Left lobe of liver (tissue), 2 donors: ENCODE measurements at places on chromosomes 11 and 22. TPM values are rescaled to one million over a fixed set of nuclear protein-coding genes. Genes with fewer than 3 reads are reported as not detected.

DNA sequence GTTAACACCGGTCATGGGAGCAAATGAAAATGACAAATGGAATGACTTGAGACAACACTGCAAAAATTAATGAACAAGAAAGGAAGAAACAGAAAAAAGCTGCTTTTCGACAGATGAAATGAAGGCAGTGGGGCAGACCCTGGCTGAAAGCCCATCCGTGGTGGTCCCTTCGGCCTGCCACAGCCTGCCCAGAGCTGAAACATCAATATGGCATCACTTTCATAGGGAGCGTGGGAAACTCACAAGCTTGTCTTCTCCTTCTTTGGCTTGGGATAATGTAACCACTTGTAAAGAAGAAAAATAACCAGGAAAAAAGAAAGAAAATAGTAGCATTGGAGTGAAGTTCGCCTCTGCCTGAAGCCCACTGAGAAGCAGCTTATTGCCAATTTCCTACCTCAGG, 78.8 kb downstream of the CTTN start:
- no peak for DNase-seq

DNA sequence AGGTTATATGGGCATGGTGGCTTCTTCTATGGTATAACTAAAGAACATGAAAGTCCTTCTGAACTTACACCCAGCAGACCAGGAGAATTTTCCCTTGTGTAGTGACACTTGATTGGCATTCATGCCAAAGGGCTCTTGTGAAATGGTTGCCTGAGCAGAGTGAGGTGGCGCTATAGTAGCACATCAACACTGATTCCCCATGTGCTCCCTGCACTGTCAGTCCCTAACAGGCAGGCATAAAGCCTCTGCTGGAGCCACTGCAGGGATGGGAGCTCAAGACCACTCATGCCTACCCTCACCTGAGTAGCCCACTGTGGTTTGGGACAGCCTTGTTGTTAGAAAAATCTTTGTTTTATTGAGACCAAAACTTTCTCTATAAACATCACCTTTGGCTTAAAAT, 92.6 kb upstream of the LIN7C start:
- no peak for DNase-seq

GRCh38 chr11:113048820-113049768, 87.9 kb downstream of the NCAM1 start:
- no peak for DNase-seq

DNA sequence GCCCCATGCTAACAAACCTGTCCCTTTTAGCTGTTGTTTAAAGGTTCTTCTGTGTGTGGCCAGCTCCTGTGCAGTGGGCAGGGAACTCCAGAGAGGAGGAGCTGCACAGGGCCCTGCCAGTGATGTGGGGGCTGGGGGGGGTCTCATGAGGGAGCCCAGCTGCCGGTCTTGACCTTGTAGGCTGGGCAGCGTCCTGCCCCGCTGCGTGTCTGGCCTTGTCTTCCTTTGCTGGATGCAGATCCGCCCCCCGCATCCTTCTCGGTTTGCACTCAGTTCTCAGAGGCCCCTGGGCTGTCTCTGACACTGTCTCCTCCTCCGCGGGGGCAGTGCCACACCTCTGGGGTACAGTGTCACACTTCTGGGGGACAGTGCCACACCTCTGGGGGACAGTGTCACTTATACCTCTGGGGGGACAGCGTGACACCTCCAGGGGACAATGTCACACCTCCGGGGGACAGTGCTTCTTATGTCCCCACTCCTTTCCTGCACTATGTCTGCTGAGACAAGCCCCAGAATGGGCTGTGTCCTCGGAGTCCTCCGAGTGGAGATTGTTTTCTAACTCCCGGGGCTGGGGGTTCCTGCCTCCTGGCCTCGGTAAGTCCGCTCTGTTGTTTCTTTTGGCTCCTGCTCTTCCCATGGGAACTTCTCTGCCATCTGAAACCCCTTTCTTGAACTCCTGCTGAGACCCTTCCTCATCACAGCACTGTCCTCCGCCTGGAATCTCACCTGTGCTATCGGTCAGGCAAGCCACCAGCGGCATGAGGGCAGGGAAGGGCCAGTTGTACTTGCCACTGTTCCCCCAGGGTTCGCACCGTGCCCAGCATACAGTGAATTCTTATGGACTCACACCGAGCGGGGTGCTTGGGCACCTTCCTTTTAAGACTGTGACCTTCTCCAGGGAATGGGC, 788.3 kb downstream of the TBC1D22A start:
- peak; percentile 29 for DNase-seq

DNA sequence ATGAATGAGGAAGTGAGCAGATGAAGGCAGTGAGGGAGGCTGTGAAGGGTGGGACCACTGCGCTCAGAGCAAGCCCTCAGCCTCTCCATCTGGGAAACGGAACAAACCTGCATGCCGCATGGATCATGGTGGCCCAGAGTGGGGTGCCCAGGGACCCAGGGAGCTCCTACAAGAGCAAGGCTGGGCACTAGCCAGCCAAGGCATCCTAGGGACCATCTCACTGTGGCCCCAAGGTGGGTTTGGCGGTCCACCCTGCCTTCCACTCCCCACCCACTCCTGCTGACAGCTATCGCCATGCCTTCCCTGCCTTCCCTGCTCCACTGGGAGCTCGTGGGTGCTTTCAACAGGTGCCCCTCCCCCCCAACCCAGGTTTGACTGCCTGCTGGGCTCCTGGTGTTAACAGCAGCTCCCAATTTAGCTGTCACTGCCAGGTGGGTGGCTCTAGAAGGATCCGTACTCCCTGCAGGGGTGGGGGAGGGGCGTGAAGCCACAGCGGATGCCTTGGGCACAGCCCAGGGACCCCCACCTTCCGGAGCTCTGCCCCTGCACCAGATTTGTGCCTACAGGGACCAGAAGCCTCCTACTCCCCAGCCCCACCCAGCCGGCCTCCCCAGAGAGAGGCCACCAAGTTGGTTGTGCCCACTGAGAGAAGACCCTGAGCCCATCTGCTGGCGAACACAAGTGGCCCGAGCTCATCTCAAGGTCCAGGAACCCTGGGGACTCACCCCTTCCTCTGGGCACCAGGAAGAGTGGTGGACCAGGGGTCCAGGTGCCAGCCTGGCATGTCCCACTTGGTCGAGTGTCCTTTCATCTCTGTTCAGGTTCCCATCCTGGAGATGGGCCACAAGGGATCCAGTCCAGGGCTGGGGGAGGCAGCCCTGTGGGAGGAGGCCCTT, 29.7 kb upstream of the PRODH start:
- no peak for DNase-seq

- peak; percentile 65 for DNase-seq
Observed at GRCh38 chr11:60951904-60952741, at the start of gene SLC15A3. Gene SLC15A3 (minus strand): TSS chr11:60952176. CDS start chr11:60951551, 625 bp downstream.

DNA sequence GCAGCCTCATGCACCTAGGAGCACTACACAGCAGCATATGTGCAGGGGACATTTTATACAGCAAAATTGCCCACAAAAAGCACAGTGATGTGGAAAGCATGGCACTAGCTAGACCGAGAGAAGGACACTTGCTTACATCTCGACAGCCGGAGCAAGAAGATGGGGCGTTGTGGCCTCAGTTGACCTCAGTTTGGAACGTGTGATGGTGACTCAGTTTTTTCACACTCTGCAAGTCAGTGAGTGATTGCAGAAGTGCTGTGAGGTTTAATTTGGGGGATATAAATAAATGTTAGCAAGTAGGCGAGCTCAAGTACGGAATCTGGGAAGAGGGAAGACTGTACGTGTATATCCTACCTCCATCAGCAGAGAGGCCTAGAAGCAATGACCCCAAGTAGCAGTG, 23.3 kb downstream of the LRP5 start:
- no peak for DNase-seq

Gene PGA5
- total RNA-seq = 0.18 TPM

DNA sequence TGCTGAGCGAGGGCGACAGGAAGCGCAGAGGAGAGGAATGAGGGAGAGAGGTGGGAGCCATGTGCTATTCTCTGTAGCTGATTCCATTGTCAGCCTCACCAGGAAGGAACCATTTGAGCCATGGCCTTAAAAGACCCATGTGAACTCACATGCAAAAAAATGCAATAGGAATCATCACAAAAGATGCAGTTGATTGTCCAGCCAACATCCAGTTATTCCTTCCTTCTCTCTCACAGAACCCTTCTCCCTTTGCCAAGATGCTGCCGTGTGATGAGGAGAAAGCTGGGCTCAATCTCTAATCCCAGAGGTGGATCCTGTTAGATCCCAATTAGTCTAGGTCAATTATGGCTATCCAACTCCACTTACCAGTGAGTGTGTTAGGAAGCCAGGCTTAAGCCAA, 58.2 kb upstream of the RRAS2 start:
- no peak for DNase-seq

DNA sequence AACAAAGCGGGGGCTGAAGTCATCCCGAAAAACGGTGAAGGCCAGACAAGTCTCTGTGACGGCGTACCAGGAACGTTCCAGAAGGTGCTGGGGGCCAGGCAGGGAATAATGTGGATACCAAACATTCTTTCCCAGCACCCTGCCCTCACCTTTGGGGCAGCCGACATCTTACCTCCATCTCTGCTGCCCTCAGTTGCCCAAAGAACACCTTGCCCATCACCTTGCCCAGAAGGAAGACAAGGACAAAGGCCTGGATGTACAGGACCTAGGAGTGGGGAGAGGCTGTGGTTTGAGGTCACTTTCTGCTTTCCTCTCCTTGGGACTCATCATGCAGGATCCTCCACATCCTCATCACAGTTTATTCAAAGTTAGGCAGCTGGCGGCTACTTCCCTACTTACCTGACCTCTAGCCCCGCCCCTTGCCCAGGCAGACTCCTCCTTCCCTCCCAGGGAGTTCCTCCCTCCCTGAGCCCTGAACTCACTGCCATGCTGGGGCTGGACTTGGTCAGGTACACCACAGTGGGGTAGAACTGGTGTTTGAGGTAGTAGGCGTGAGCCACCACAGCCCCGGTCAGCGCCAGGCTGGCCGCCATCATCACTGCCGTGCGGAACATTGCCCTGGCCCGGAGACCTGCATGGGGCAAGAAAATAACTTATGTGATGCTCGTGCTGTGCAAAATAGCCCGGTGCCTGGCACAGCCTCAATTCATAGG, 1.2 kb downstream of the SYVN1 start:
- DNase-seq = peak; percentile 85

DNA sequence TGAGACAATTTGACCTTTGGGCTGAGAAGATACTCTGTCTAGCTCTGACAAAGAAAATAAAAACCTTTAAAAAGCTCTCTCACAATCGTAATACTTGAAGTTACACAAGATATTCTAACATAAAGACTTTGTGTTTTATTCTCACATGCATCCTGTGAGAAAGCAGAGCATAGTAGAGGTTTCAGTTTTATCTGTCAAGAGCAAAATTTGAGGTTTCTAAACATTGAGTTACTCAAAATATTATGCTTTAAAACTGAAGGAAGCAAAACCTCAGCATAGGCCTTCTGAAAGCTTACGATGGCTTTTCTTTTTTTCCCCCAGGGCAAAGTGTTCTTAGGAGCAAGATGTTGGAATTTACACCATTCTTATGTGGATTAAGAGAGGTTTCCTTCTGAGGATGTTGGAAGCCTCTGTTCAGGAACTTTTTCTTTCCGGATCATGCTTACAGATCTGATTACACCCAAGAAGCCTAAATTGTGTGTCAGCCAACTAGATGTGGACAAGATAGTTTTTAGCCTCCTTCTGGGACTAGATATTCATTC, 15.0 kb upstream of the OR51M1 start:
- no peak for DNase-seq

- DNase-seq = no peak
Observed at GRCh38 chr22:42419243-42419881, 12.8 kb downstream of the NFAM1 start.

DNA sequence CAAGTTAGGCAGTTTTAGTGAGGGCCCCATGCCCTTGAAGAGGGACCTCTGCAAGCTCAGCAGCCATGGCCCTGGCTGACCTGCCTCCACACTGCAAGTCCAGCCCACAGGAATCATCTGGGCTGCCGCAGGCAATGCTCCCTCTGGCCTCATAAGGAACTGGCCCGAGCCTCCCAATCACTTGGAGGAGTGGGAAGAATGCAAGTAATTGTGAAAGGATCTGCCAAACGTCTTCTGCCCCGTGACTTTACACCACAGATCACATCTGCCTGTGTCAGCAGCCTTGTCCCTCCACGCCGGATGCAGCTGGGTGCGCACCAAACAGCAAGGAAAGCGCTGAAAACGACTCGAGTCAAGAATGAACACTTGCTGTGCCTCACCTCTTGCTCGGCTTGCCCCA, 23.8 kb downstream of the OPCML start:
- DNase-seq = no peak

GRCh38 chr22:28139961-28140360, 220.9 kb upstream of the PITPNB start:
- no peak for DNase-seq

DNA sequence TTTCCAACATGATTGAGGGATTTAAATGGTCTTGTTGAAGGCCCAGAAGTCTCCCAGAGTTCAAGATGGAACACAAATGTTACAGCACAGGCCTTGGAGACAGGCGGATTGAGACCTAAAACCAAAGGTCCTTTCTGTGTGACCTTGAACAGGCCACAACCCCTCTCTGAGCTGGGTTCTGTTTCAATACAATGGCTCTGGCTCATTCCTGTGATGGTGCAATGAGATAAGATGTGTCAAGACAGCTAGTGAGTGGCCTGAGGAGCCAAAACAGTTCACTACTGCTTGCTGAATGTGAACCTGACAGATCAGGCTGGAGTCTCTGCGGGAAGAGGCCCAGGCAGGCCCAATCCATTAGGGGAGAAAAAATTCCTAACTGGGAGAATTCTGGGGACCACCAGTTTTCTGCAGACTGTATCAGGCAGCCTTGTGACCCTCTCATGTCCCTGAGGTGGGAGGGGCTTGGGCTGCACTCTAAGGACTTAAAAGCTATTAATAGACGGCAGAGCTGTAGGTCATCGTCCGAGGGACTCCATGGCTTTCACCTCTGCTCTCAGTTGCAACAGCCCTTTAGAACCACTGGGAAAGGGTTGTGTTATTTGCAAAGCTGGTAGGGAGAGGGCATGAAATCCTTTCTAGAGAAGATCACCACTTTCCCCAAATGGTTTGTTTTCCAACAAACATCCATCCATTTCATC, 126.1 kb upstream of the TEAD1 start:
- DNase-seq = no peak

Gene PIWIL4
- 0.28 TPM for total RNA-seq

Gene SLC43A3
- 127 TPM for total RNA-seq

Gene TST
- total RNA-seq = 349 TPM

DNA sequence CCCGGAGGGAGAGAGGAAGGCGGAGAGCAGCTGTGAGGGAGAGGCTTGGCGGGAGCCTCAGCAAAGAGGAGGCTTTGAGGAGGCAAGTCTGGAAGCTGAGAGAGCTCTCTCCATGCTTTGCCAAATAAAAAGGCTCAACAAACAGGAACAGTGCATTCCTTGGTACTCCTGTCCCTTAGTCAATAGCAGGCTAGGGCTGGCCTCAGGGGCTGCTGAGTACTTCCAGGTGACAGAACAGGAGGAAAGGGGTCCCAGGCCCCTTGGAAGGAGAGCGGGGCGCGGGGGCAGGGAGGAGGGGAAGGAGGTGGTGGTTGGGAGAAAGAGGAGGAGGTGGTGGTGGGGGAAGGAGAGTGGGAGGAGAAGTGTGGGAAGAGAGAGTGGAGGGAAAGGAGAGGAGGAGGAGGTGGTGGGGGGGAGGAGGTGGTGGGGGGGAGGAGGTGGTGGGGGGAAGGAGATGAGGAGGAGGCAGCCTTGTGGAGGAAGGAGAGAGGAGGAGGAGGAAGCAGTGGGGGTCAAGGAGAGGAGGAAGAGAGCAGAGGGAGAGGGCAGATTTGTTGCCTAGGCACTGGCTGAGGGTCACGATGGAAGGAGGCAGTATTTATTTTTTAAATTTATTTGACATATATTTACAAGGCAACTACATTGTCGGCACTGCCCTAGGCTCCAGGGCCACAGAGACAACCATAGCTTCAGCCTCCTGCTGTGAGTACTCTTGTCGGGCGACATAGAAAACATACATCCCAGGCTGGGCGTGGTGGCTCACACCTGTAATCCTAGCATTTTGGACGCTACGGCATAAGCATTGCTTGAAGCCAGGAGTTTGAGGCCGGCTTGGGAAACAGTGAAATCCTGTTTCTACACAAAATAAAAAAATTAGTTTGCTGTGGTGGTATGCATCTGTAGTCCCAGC, 74.2 kb upstream of the ZBED5 start:
- no peak for DNase-seq
